ENCODE measurements at places on chromosomes 12 and 14. TPM values are rescaled to one million over a fixed set of nuclear protein-coding genes. Genes with fewer than 3 reads are reported as not detected.

- peak; percentile 19 for DNase-seq
These were observed 1482.5 kb upstream of the TMEM132C start for GRCh38 chr12:126784328-126784921.

DNA sequence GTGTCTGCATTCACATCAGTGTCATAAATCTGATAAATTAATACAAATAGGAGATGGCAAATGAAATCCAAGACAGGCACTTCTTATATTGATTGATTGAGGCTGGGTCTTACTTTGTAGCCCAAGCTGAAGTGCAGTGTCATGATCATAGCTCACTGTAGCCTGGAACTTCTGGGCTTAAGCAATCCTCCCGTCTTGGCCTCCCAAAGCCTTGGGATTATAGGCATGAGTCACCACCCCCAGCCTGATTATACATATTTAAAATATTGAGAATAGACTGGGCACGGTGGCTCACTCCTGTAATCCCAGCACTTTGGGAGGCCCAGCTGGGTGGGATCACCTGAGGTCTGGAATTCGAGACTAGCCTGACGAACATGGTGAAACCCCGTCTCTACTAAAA lies 51.3 kb downstream of the MARK3 start:
- no peak for DNase-seq

DNA sequence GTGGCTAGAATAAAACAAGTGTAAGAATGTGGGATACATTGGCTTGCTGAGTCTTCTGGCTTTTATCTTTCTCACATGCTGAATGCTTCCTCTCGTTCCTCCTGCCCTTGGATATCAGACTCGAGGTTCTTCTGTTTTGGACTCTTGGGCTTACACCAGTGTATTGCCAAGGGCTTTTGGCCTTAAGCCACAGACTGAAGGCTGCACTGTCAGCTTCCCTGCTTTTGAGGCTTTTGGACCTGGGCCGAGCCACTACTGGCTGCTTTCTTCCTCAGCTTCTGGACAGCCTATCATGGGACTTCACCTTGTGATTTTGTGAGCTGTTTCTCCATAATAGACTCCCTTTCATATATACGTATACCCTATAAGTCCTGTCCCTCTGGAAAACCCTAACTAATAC lies 300.9 kb upstream of the STXBP6 start:
- DNase-seq = no peak

GRCh38 chr14:23697680-23698079 lies 61.5 kb downstream of the DHRS2 start:
- no peak for DNase-seq

- DNase-seq = no peak
These were observed 16.1 kb upstream of the KRT8 start for GRCh38 chr12:52920937-52921336.

DNA sequence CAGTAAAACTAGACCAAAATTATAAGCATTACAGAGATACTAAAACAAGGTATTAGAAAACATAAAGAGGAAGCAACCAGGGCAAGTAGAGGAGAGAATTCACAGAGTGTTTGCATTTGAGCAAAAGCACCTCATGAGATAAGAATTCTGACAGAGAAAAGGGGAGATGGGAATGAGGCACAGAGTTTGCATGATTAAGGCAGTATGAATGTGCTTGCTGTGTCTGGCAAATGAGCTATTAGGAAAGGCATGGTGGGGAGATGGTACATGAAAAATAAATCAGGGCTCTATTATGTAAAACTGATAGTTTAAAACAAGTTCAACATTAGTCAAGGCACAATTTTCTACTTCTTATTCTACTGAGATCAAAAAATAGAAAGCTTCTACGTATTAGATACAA lies 23.1 kb downstream of the GARIN6 start:
- no peak for DNase-seq

DNA sequence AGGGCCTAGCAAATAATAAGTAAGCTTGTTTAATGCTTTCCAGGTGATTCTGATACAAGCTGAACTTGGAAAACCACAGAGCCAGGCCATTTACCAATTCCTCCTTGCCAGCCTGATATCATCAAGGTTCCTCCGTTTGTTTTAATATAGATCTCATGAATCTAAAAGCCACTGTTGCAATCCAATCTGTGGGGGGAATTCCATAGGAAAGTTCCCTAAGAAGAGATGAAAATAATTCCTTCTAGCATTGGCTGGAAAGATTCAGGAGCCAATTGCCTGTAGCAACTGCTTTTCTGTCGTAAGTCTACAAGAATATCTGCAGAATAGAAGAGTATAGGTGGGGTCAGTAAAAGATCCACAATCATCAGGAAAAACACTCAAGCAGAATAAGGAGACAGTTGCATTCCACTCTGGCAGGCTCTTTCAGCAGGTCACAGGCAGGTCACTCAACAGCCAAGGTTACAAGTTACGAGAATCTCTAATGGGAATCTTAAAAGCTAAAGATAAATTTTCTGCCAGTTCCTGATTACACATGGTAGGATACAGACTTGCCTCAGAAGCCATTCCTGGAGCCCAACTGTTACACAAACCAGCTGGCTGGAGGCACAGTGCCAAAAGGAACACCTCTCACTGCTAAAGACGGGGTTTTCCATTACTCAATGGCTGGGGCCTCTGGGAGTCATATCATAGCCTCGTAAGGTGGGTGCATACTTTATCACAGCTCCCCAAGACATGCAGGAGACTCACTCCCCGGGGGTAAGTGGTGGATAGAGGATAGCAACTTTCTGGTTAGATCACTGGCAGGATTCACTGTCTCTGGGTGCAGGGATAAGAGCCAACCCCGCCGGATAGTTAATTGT lies 43.6 kb downstream of the FGD6 start:
- DNase-seq = peak; percentile 27

DNA sequence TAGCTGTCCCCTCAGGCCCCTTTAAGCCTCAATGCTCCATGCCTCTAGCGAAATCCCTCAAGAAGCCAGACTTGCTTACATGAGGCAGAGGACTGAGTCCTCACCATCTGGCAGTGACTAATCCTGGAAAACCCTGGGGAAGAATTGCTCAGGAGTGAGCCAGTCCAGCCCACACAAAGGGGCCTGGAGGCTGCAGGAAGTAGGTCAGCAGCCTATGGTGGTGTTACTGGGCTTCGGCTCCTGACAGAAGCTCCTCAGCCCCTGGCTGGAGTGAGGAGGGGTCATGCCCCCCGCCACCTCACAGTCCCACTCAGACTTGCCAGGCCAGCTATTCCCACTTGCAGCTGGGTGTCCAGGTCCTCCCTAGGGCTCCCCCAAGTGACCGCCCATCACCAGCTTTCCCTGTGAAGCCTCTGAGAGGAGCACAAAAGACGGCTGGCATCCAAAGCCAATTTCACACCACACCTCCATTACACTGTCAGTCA lies 250.5 kb downstream of the DPF3 start:
- DNase-seq = no peak

DNA sequence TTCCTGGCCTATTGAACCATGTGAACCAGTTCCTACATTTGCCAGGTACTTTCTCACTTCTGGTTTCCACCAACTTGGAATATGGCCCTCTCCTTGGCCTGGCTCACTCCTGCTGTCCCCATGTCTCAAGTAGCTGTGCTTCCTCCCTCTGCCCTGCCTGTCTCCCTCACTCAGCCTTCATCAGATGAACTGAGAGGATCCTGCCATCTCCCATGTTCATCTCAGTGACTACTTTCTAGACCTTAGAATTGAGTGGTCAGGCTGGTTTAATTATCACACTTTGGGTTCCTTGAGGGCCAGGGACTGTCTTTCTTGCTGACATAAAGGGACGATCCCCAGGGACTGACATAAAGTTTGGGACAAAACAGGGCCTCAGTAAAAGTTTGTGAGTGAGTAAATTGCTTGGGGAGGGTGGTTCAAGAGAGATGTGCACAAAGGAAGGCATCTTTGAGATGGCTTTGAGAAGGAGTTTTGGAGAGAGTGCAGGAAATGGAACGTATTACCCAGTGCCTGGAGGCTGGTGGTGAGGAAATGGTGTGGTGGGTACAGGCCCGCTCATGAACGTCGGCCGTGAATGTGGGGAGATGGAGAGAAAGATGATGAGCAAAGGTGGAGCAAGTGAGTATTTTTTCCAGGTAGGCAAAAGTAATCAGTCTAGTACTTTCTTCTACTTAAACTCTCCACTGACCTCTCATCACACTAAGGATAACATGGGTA lies 20.8 kb downstream of the DYRK2 start:
- no peak for DNase-seq

GRCh38 chr12:54975272-54975671 lies 9.3 kb downstream of the TESPA1 start:
- DNase-seq = no peak

GRCh38 chr12:120229071-120229486 lies 28.2 kb upstream of the RPLP0 start:
- no peak for DNase-seq

DNA sequence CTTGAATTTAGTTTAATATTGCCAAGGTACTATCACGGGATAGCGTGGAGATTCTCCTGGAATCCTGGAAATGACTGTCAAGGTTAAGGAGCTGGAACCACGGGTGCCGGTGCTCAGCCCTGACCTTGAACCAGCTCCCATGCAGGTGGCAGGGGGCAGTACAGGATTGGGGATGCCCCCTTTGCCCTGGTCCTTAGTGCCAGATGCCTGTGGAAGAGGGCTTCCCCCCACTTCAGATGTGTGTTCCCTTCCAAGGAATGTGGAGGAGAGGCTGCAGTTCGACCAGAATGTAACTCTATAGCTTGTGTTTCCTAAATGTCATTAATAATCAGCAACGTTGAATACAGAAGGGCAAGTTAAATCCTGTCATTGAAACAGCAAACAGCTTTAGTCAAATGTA lies 258.9 kb downstream of the VRK1 start:
- DNase-seq = no peak

DNA sequence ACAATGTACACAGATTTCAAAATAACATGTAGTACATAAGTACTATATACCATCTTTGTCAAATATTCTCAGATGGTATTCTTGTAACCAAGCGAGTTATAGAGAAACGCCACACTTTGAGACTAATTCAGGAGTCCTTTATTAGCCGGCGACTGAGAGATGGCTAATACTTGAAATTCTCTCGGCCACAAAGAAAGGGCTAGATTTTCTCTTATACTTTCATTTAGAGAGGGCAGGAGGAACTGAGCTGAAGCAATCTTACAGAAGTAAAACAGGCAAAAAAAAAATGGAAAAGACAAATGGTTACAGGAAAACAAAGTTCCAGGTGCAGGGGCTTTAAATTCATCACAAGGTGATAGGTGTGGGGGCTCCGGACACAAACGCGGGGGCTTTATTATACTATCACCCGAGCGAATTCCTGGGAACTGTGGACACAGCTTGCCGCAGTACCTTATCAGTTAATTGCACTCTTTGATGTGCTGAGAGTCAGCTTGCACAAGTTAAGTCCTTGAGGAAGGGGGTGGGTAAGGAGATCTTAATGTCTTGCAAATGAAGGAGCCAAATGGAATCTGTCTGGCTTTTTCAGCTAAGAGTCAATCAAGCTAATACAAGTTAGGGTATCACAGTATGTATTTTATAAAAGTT lies 382.3 kb downstream of the KCNH5 start:
- DNase-seq = no peak

The GALNT9 gene
- 12.7 TPM for polyA plus RNA-seq

The ACVRL1 gene
- 29.9 TPM for polyA plus RNA-seq

The TC2N gene
- 7.9 TPM for polyA plus RNA-seq

The LMNTD1 gene
- polyA plus RNA-seq = not detected

The SPIC gene
- not detected for polyA plus RNA-seq

The FAM90A1 gene
- polyA plus RNA-seq = 1.3 TPM

The CALM1 gene
- polyA plus RNA-seq = 393 TPM

The GDF11 gene
- polyA plus RNA-seq = 19.5 TPM

The WNT1 gene
- not detected for polyA plus RNA-seq

The PLEKHG7 gene
- 1.1 TPM for polyA plus RNA-seq

The MGP gene
- 42.6 TPM for polyA plus RNA-seq
